ENCODE measurements at places on chromosomes 3 and 15.

- DNase-seq, result no peak
Observed at GRCh38 chr3:106750092-106750491, 627.1 kb upstream of the CCDC54 start.

GRCh38 chr3:85342915-85343314 is 384.1 kb downstream of the CADM2 start:
- no peak for DNase-seq

GRCh38 chr3:15845475-15845874 is 47.7 kb upstream of the ANKRD28 start:
- no peak for DNase-seq

DNA sequence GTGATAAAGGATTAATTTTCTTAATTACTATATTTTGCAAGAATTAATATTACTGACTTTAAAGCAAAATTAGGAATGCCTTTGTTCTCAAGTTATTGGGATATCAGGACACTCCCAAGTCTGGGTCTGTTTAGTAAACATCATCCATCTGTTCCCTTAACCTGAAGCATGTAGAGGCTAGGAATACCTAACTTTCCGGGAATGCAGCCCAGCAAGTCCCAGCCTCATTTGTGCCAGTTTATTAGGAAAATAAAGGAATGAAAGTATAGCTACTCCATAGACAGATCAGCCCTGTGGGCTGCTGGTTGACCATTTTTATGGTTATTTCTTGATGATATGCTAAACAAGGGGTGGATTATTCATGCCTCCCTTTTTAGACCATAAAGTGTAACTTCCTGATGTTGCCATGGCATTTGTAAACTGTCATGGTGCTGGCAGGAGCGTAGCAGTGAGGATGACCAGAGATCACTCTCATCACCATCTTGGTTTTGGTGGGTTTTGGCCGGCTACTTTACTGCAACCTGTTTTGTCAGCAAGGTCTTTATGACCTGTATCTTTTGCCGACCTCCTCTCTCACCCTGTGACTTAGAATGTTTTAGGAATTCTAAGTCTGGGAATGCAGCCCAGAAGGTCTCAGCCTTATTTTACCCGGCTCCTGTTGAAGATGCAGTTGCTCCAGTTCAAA is 540.2 kb downstream of the NAALADL2 start:
- no peak for DNase-seq

- DNase-seq, result no peak
Observed at GRCh38 chr3:186070996-186071395, 37.9 kb downstream of the ETV5 start.

DNA sequence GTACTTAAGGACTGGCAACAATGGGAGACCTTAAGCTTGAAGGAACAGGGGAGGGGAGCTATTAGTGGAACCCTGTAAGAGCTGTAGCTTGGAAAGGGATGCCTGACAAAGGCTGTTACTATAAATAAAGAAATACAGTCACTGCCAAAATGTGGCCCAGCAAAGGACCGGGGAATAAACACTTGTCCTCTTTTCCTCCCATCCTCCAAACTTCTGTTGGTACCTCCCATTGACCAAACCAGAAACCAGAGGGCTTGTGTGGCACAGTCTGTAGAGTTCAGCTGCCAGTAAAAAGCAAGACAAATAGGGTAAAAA is 25.1 kb upstream of the TCF12 start:
- DNase-seq, result no peak

DNA sequence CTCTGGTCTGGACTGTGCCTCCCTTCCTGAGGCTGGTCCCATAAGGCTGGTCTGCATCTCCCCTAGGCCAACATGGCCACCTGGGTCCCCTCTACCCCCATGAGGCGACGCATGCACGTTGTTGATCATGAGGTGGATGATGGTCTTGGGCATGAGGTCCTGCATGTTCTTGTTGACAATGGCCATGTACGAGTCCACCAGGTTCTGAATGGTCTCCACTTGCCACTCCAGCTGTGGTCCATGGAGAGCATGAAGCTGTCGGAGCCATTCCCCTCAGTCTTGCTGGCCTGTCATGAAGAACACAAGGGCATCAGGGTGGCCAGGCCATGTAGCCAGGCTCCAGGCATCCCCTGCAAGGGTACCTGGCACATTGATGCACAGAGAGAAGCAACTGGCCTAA is 27.1 kb upstream of the CSPG4 start:
- DNase-seq, result no peak

GRCh38 chr3:146313031-146313745 is 62.3 kb upstream of the PLSCR4 start:
- no peak for DNase-seq

DNA sequence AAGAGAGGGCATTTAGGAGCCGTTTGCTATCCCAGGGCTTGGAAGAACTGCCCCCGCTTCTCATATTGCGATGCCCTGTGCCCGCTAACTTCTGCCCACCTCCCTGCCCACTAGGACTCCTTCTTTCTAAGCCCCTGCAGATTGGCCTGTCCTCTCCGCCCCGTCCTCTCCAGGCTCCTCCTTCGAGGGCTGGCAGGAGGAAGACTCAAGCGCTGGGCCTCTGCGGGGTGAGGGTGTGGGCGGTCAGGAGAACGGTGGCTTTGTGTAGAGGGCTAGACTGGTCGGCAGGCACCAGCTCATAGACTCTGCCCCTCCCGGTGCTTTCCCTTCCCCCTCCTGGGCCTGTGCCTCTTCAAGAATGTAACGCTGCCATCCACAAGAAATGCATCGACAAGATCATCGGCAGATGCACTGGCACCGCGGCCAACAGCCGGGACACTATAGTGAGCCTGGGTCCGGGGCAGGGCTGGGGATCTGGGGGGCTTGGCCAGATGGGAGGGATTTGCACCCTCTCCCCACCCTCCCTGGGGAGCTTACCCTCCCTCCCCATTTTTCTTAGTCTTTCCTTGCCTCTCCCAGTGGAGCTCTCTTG is 21.9 kb downstream of the PRKCD start:
- no peak for DNase-seq

DNA sequence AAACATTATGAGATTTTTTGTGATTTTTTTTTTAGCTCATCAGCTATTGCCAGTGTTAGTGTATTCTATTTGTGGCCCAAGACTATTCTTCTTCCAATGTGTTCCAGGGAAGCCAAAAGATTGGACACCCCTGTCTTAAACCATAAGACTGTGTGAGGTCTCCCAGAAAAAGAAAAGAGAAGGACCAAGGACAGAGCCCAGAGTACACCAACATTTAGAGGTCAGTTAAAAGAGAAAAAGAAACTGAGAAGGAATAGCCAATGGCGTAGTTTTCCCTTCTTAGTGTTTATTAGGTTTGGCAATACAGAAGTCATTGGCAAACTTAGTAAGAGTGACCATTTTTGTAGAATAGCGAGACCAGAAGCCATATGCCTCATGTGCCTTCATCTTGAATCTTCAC is 36.1 kb upstream of the SLC25A36 start:
- DNase-seq, result no peak

- no peak for DNase-seq
Observed at GRCh38 chr15:29952225-29952624, 130.0 kb upstream of the TJP1 start.

DNA sequence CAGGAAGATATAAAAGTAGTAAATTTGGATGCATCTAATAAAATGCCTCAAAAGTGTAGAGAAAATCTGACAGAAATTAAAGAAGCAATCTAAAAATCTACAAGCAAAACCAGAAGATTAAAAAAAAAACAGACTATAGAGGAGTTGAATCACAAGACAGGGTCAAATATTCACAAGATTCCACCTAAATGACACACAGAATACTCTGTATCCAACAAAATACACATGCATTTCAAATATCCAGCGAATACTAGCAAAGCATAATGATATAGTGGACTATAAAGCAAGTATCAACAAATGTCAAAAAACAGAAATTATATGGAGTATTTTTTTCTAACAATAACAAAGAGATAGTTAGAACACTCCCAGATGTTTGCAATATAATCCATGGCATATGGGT is 20.5 kb upstream of the ACTC1 start:
- no peak for DNase-seq

DNA sequence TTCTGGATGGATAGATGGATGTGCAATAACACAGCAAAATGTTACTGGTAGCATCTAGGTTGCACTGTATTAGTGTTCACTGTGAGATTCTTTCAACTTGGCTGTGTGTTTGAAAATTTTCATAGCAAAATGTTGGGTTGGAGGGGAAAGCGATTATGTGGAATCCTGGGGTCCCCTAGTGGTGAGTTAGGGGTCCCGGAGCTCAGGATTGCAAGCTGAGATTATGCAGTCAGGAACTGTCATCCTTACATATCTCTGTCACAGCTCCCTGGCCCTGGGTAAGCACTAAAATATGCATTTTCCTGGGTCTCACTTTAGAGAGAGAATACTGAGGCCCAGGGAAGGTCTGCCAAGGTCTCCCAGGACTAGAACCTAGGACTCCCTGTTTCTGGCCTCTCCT is 77.2 kb downstream of the CEMIP start:
- no peak for DNase-seq

DNA sequence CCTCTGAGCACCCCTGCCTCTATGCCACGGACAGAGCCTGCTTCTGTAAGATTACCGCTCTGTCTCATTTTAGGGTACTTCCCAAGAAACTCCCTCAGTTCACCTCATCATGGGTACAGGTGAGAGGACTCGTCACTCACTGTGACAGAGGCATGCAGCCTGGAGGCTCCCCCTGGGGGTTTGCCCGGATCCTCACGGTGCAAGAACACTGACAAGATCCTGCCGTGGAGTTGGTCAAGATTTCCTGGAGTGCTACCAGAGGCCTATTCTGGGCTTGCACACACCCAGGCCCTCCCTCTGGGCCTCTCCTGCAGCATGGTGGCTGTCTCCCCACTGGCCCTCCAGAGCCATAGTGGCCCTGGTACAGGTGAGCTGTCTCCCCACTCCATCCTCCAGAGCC is 103.1 kb upstream of the TNIK start:
- no peak for DNase-seq

GRCh38 chr3:194118920-194119319 is 17.0 kb upstream of the HES1 start:
- no peak for DNase-seq

GRCh38 chr15:72368899-72369298 is 6.9 kb downstream of the HEXA start:
- DNase-seq, result no peak

- no peak for DNase-seq
Observed at GRCh38 chr3:16515885-16516420, 2.5 kb upstream of the RFTN1 start.

- DNase-seq, result no peak
Observed at GRCh38 chr3:59482684-59483083, 432.9 kb upstream of the CFAP20DC start.

DNA sequence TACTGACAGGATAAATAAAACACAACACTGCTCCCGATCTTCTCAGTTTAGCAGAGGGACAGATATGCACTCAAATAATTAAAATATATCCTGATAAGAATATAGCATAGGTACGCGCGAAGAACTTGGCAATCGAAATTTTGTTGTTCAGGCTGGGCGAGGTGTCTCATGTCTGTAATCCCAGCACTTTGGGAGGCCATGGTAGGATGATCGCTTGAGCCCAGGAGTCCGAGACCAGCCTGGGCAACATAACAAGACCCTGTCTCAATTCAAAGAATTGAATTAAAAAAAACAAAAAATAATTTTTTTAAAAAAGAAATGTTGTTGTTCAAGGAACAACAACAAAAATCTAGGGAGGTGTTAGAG is 7.6 kb downstream of the B2M start:
- DNase-seq, result no peak

DNA sequence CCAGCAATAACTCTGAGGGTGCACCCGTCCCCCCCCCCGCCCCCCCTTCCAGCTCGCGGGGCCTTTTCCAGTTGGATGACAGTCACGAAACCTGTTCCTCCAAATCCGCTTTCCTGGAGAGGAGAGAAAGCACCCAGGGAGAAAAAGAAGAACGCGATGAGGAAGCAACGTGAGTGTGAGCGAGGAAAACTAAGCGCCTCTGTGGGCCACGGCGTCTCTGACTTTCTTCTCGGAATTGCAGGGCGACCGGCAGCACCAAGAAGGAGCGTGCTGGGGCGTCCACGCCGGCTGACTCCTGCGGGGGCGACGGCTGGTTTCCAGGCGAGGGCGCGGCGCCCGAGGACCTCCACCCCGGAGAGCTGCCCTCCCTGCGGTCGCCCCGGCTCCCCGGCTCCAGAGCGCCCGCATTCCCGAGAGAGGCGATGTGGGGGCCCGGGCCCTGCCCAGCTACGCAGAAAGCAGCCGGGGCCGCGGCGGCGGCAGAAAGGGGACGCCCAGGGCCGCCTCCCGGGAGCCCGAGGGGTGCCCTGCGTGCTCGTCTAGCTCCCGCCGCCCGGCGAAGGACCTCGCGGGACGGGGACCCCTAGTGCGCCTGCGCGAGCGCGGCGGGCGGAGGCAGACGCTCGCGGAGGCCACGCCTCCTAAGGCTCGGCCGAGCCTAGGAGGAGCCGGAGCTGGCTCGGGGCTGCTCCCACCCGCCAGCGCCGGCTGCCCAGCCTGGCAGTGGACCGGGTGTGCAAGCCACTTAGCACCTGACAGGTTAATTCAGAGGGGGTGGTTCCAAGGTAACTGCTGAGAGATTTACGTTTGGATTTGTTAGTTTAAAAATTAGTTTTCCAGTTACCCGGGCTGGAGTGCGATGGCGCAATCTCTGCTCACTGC is 15.3 kb upstream of the ADIPOQ start:
- peak; percentile 85 for DNase-seq

DNA sequence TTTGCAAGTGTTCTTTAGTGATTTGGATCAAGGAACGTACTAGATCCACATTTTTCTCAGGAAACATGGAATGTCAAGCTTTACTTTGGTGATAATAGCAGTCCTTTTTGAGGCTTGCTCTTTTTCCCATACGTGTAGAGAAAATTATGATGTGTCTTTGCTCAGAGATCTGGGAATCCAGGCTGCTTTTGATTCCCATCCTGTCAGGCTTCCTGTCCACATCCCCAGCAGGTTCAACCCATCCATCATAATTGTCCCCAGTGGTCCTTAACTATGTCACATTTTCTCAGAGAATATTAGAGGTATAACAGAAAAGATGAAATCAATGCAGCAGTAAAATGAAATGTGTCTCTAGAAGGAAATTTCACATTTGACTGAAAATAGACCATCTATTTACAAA is 111.4 kb downstream of the IQCH start:
- DNase-seq, result no peak

- DNase-seq, result no peak
Observed at GRCh38 chr15:73333001-73333400, 35.8 kb downstream of the HCN4 start.

DNA sequence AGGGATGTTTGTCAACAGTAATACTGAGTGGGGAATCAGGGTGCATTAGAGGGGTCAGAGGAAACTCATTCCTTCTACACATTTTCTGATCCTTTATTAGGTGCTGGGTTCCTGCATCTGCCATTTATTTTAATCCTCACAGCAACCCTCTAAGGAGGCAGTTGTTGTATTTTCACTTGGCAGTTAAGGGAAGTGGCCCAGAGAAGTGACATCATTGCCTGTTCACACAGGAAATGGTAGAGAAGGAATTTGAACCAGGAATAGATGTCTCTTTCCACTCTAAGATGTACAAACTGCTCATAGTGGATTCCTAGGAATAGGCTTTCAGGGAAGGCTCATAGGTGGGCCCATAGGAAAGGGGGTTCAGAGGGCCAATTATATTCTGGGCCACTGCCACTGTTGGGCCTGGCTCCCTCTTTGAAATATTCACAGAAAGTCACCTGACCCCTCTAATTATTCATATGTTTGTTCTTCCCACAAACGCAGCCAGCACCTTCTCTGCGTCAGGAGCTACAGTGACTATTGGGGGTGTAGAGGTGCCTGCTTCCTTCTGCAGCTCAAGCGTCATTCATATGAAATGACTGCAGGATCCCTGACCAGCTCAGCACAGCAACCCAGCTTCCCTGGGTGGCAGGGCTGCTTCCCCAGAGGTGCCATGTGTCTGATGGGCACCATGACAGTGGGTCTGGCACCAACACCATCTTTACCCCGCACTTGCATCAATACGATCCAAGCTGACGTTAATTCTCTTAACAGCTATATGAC is 163.9 kb upstream of the SMAD3 start:
- DNase-seq, result no peak
